ENCODE measurements at places on chromosomes 2 and 18.
A peak's percentile ranks its signal among the peaks of the same experiment; 100 is the strongest.

- DNase-seq = no peak
Observed at GRCh38 chr18:5729983-5730699, 165.2 kb downstream of the TMEM200C start.

- no peak for DNase-seq
Observed at GRCh38 chr2:74584088-74584645, 29.6 kb downstream of the DOK1 start.

DNA sequence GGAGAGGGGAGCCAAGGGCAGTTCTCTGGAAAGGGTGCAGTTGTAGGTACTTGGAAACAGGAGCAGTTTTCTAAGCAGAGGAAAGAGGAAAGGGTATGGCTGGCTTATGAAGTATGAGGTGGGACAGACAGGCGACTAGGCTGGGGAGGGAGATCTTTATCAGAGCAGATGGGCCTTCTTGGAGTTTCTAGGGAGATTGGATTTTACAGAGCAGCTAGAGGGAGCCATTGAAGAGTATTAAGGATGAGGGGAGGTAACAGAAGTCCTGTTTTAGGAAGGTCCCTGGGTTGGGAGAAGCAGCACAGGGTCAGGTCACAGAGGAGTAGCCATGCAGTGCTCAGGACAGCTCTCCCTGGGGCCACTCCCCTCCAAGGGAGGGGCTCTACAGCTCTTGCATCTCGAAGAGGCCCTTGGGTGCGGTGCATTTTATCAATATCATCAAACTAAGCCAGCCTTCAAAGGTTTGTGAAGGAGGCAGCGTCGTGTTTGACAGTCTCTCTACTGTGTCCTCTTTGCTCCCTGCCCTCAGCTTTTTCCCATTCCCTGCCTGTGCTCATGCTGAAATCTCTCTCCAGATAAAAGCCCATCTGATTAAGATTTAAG, 154.3 kb downstream of the SETBP1 start:
- DNase-seq = no peak

GRCh38 chr18:2921778-2922177, 75.0 kb downstream of the EMILIN2 start:
- DNase-seq = no peak

- peak; percentile 9 for DNase-seq
Observed at GRCh38 chr2:36356990-36357846, 1.6 kb downstream of the CRIM1 start.

- peak; percentile 35 for DNase-seq
Observed at GRCh38 chr2:186695081-186695756, 1.4 kb downstream of the FAM171B start.

DNA sequence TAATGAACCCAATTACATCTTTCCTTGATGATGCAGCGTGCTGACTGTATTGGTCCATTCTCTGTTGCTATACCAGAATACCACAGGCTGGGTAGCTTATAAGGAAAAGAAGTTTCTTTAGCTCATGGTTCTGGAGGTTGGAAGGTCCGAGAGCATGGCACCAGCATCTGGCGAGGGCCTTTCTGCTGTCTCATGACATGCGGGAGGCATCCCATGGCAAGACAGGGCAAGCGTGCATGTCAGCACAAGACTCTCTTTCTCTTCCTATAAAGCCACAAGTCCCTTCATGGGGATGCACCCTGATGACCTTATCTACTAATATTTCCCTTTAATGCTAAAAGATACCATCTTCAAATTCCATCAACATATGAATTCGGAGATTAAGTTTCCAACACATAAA, 122.8 kb upstream of the FHL2 start:
- no peak for DNase-seq

DNA sequence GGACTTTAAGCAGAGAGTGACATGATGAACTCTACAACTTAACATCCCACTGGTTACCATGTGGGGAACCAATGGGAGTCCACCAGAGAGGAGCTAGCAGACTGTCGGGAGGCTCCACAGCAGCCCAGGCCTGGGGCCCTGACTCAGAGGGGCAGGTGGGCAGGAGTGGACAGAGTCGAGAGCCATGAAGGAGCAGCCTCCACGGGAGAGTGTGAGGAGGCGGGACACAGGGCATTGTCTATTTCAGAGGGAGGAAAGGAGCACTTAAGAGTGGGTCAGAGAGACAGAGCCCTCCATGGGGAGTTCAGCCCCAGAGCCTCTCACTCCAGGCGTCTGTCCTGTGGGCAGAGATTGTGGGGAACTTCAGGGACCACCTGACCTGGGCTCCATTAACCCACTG, 118.7 kb downstream of the CYP26B1 start:
- DNase-seq = no peak

DNA sequence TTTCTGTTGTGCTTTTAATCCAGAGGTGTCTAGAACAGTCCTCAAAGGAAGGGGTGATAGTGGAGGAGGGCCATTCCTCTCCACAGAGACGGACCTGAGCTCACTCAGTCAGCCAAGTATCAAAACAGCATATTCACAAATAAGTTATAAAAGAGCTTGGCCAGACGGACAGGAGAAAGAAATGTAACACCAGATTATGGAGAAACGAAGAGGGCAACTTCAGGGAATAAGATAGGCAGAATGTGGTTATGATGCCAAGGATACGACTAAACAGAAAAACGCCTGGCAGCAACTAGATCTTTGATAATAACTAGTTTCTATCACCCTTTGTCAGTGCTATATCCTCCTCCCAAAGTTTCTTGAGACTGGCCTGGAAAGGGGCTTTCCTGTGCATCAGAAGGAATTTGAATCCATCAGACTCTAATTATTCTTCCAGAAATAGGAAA, 42.5 kb downstream of the MAP4K3 start:
- DNase-seq = no peak

- no peak for DNase-seq
Observed at GRCh38 chr2:13057671-13058070, 340.9 kb downstream of the TRIB2 start.

DNA sequence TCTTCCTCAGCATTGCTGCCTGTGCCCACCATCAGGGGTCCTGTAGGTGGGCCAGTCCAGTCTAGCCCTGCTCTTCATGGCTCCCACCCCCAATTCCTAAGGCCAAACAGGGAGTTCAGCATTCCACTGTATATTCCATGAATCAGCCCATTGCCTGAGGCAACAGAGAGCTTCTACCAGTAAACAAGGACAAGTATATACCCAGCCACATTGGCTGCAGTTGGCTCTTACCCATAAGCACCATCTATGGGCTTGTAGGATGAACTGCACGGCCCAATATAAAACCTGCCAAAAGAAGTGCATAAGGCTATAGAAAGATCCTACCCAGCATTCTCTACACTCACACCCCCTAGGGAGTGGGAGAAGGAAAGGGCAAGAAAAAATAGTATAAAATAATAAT, 95.1 kb upstream of the SALL3 start:
- DNase-seq = no peak

GRCh38 chr2:237097911-237098702, 12.4 kb downstream of the COPS8 start:
- DNase-seq = no peak

DNA sequence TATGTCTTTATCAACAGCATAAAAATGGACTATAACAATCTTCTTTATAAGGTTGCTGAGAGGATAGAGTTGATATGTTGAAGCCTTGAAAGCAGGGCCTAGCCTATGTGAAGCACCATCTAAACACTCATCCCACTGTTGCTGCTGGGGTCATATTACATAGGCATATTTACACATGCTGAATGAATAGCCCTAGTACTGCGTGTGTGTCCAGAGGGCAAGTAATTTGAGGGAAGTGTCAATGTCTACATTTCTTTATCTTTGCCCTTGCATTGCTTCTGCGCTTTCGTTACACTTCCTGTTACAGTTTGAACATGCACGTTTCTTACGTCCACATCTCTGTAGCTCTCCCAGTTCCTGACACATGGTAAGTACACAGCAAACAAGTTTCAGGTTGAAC, 280.3 kb upstream of the ATP5MC3 start:
- DNase-seq = peak; percentile 91

- no peak for DNase-seq
Observed at GRCh38 chr2:73979021-73979420, 5.7 kb upstream of the TET3 start.

DNA sequence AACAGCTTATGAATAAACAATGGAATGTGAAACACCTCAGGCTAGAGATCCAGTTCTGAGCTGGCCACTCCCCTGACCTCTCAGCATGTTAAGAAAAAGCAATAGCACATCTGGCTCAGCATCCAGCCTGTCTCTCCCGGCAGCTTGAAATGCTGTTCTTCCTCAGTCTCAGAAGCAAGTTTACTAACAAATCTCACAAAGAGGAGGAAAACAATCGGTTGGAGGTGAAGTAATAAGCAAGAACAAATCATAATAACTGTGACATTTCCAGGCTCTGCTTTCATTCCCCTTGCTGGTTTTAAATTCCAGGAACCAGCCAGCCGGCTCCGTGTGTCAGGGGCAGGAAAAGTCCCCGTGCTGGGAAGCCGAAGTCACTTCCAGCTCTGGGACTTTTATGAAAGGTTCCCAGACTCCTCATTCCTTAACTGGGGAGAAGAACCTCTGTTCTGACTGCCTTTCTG, 133.9 kb upstream of the ARL4C start:
- DNase-seq = peak; percentile 27

DNA sequence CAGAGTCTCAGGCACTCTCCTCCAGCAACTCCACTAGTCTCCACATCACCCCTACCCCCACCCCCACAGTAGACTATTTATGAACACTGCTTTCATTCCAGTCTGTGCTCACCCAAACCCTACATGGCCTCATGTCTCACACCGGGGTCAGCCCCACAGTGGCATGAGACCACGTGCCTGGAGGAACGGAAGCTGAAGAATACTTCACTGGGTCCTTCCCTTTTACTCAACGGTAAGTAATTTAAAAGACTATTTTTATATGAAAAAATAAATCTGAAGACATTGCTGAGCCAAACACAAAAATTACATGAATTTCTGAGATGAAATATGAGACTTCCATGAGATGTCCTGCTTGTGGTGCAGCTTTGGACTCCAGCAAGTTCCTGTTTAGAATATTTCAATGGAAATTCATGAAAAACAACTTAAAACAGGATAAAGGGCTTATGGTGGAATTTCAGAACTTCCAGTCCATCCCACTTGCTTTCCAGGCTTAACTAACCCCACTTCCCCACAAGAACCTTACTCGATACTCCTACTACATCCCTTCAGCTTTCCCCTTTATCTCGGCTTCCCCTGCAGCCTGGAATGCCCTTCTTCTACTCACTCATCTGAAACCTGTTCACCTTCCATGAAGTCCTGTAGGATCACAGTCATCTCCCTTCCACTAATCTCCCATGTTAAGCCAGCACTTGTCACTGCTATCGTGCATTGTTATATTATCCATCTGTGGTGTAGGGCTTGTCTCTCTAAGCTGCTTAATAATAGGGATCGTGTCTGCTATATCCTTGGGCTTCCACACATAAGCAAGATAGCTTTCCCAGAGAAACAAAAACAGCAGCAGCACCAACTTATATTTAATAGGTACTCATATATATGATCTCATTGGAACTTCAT, 47.9 kb downstream of the SLC14A1 start:
- DNase-seq = no peak

- no peak for DNase-seq
Observed at GRCh38 chr2:212841460-212841859, 302.9 kb upstream of the ERBB4 start.

DNA sequence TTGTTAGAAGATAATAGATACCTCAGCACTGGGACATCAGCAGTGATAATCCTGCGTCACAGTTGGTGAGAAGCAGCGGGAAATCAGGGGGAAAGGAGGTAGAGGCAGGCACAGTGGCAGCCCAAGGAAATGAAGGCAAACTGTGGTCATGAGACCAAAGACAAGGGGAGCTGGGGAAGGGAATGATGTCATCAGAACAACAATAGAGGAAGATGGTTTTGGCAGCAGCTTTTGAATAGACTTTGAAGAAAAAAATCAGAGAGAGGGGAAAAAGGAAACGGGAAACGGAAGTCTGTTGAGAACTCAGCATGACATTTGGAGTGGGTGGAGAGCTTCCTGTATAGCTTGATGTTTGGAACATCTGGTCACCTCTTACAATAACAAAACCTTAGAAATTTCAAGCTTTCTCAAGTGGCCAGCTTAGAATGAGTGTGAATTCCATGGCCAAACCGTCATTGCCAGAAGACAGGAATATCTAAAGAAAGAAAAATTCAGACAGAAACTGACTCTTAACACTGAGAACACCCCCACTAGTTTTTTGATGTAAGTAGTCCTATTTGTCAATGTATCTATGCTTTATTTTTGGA, 18.4 kb upstream of the YES1 start:
- peak; percentile 31 for DNase-seq

GRCh38 chr2:160630801-160631590, 137.4 kb upstream of the RBMS1 start:
- DNase-seq = no peak

GRCh38 chr2:102027036-102027980, 35.5 kb downstream of the IL1R2 start:
- no peak for DNase-seq

DNA sequence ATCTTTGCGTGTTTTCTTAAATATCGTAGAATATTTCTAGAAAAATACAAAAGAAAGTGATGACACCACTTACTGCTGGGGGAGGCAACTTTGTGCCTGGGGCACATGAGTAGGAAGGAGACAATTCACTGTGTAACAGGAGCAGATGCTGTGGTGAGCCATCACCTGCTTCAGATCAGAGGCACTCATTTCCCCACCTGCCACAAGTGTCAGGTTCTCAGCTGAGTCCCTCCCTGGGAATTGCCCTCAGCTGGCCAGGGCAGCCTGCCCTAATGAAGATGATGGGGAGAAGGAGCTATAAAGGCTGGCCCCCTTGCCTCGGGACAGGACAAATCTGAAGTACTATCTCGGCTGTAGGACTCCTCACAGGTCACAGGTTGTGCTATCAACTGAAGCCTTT, 322.8 kb downstream of the STK39 start:
- DNase-seq = peak; percentile 85

GRCh38 chr2:69099541-69099940, 86.6 kb downstream of the ANTXR1 start:
- DNase-seq = no peak

DNA sequence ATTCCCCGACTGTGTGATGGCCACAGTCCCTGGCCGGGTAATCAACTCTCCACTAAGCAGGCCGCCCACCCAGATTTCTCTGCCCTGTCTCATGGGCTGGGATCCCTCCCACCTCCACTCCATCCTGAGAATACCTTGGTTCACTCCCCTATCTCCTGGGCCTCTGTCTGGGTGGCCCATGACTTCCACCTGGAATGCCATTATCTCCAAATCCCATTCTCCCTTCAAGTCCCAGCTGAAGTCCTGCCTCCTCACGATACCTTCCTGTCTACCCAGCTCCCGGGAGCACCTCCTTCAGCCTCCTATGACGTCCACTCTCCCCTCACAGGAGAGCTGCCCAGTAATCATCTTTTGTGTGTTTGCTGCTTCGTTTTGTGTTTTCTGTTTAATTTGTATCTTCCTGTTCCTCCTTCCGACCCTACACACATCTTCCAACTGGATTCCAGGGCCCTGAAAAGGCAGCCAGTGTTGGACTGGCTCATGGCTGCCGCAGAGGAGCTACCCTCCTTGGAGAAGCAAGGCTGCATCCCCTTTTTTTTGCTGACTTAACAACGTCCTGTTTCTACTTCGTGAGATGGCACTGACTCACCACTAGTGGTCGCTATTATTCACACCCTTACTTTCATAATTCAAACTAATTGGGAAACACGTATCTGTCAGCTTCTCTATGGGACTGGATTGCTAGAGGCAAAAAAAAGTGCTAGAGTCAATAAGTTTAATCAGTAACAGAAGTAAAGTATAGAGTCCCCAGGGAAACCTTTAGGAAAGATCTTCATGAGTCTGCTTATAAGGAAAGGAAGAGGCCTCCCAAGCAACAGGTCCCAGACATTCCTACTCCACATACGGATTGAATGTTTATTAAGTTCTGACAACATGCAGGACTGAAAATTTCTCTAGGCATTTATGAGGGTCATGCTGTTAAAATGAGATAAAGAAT, 171.9 kb upstream of the GATA6 start:
- peak; percentile 78 for DNase-seq

Data from NCI-H146 (cell line).